ENCODE measurements at places on chromosomes 2 and 18.

GRCh38 chr2:124678043-124678442 is 653.0 kb downstream of the CNTNAP5 start:
- no peak for DNase-seq

DNA sequence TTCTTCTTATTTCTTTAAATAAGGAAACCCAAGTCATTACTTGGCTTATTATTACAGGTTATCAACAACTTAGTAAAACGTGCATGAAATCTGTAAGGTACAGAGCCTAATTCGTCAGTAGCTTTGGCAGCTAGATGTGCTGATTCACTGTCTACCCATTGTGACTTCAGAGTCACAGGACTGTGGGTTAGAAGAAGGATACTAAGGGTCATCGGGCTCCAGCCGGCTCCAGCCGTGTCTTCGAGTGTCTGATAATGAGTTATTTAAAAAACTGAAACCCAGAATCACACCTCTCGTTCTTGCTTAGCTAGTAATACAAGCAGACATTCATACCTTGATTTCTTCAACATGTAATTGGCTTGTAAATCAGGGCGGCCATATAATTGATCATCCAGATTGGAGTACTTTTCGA is 170.5 kb downstream of the FMNL2 start:
- peak; percentile 94 for DNase-seq

DNA sequence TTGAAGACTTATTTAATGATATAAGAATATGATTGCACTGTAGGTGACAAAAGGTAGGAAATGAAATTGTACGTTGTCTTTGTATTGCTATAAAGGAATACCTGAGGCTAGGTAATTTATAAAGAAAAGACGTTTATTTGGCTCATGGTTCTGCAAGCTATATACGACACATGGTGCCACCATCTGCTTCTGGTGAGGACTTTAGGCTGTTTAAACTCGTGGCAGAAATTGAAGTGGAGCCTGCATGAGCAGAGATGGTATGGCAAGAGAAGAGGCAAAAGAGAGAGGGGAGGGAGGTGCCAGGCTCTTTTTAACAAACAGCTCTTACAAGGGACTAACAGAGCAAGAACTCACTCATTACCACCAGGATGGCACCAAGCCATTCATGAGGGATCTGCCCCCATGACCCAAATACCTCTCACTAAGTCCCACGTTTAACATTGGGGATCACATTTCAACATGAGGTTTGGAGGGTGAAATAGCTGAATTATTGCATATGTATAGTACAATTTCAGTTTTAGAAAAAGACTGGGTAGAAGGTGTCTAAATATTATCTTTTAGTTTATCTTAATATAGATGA is 86.8 kb downstream of the GULP1 start:
- DNase-seq: no peak

GRCh38 chr2:85189606-85190270 is 56.5 kb downstream of the TCF7L1 start:
- no peak for DNase-seq

DNA sequence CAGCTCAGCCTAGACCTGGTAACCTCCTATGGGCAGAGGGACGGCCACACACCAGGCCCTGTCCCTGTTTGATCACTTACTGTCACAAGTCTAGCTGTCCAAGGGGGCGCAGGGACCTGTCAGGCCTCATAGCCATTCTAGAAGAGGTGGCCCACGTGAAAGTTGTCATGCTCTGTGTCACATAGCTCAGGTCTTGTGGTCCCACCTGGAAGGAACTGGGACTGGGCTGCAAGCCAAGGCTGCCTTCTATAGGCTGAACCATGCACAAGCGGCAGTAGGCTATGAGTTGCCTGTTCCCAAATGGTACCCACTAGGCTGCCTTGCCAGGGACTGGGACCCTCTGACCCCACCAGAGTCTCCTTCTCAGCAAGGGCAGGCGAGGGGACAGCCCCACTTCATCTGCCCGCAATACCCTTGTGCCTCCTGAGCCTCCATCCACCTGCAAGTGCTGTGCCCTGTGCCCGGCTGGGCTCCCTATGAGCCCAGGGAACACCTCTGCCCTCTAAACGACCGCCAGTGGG is 177.5 kb downstream of the ANAPC1 start:
- DNase-seq: no peak

DNA sequence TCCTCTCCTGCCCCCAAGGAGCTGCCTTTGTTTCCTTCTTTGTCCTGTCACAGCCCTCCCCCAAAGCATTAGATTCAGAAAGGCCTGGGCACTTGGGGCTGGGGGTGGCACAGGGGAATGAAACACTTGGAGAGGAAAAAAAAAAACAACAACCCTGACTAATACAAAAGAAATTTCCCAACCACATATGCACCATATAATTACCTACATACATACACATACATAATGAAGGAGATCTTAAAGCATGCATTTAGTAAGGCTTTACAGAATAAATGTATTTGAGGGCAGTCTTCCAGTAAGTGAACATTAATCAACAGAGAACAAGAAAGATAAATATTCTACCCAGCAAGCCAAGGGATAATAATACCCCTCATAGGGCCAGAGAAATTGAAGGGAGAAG is 70.0 kb upstream of the PPP1CB start:
- DNase-seq: peak; percentile 63
